Neural progenitor cell (in vitro differentiated cells): ENCODE measurements at places on chromosomes 13 and 19.
A peak's percentile ranks its signal among the peaks of the same experiment; 100 is the strongest.

DNA sequence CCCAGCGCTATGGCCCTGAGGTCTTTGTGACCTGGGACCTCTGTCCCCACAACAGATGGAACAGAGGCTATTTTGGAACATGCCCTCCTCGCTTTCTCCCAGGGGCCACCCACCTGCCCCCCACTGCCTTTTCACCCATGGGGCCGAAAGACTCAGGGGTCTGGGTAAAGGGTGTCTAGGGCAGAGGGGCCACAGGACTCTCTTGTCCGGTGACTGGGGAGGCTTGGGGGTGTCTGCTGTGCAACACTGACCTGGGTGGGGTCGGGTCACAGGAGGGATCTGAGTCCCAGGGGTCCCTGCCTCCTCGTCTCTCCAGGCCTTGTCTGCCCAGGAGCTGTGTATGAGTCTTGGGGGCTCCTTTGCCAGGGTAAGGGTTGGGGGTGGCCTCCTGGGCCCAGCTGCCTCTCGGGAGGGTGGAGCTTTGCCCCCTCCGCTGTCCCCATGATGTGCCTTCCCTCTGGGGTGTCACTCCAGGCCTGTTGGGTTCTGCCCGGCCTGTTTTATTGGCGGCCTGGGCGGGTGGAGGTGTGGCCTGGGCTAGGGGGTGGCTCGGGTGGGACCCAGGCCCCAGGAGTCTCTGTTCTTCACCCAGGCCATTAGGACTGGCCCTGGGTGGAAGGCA lies 2.1 kb downstream of the ARID3A start:
- no peak for DNase-seq

GRCh38 chr13:67146523-67147130 lies 83.5 kb downstream of the PCDH9 start:
- DNase-seq, result no peak

DNA sequence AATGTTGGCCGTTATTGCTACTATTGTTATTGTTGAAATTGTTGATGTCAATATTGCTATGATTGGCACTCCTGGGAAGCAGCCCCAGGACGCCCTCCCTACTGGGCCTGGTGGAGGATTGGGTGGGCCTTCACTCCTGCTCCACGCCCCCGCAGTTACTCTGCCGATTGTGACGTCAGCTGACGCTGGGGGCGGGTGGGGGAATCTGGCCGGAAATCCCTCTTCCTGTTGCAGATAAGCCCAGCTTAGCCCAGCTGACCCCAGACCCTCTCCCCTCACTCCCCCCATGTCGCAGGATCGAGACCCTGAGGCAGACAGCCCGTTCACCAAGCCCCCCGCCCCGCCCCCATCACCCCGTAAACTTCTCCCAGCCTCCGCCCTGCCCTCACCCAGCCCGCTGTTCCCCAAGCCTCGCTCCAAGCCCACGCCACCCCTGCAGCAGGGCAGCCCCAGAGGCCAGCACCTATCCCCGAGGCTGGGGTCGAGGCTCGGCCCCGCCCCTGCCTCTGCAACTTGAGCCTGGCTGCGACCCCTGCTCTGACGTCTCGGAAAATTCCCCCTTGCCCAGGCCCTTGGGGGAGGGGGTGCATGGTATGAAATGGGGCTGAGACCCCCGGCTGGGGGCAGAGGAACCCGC lies at the start of gene ETV2:
Gene ETV2 (plus strand): TSS at position 231 of the 637 bp plus-strand sequence. CDS start 716 bp downstream, outside the sequence.
- DNase-seq, result peak; percentile 61

DNA sequence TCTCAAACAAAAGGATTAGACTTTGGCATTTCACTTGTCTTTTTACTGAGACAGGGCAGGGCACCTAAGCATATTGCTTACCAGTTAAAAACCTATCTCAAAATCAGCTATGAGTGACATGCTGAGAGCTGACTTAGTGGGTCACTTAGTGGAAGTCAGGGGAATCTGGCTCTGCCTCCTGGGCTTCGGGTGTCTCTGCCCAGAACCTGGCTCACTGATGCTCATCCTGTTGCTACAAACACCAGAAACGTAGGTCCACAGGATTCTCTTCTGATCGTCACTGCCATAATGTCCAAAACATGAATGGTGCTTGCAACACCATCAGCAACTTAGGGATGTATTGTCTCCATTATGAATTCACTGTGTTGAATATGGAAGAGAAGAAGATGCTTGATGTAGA lies 276.1 kb downstream of the ITGBL1 start:
- no peak for DNase-seq

GRCh38 chr19:31668921-31669320 lies 319.7 kb upstream of the TSHZ3 start:
- DNase-seq, result no peak

- no peak for DNase-seq
Measured at GRCh38 chr19:13301627-13302334, 151.6 kb downstream of the IER2 start.

GRCh38 chr19:53193535-53194222 lies 521 bp upstream of the ZNF665 start:
- DNase-seq, result no peak

DNA sequence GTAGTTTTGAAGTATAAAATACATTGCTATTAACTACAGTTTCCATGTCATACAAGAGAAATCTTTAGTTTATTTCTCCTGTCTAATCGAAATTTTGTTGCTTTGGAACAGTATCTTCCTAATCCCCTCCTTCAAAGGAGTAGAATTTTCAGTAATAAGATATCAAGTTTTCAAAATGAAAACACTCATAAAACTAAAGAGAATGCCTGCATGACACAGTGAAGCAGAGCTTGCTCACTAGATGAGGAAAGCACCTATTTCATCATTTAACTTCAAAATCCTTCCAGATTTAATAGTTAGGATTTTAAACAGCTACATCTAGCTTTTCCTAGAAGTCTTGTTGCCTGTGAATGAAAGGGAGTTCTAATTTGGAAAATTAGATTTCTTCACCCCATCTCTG lies 80.8 kb downstream of the TNFSF11 start:
- DNase-seq, result no peak

- peak; percentile 62 for DNase-seq
Measured at GRCh38 chr13:24502533-24503378, 9.8 kb downstream of the PARP4 start.

GRCh38 chr13:49421391-49421790 lies 22.5 kb downstream of the CAB39L start:
- DNase-seq, result peak; percentile 43

GRCh38 chr19:34402074-34402600 lies 2.1 kb upstream of the PDCD2L start:
- DNase-seq, result no peak

- DNase-seq, result peak; percentile 86
Measured at GRCh38 chr19:17681505-17682125, 6.5 kb downstream of the UNC13A start.

- DNase-seq, result no peak
Measured at GRCh38 chr19:10727685-10728201, 9.9 kb downstream of the DNM2 start.

- DNase-seq, result no peak
Measured at GRCh38 chr19:17021793-17022590, 4.6 kb downstream of the CPAMD8 start.
